ENCODE measurements at places on chromosomes 4 and X.
A peak's percentile ranks its signal among the peaks of the same experiment; 100 is the strongest.

DNA sequence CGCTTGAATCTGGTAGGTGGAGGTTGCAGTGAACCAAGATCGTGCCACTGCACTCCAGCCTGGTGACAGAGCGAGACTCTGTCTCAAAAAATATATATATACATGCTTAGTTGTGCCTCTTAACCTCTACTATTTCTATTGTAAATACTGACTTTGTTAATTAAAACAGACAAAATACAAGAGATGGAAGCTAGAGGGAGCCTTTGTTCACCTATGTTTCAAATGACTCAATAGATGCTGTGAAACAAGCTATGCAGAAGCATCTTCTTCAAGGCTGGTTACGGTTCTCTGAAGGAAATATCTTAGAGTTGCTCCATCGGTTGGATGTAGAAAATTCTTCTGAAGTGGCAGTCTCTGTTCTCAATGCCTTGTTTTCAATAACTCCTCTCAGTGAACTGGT lies 6.2 kb downstream of the NCAPG start:
- no peak for DNase-seq

GRCh38 chr4:15149839-15150592 lies 147.7 kb downstream of the CPEB2 start:
- no peak for DNase-seq

DNA sequence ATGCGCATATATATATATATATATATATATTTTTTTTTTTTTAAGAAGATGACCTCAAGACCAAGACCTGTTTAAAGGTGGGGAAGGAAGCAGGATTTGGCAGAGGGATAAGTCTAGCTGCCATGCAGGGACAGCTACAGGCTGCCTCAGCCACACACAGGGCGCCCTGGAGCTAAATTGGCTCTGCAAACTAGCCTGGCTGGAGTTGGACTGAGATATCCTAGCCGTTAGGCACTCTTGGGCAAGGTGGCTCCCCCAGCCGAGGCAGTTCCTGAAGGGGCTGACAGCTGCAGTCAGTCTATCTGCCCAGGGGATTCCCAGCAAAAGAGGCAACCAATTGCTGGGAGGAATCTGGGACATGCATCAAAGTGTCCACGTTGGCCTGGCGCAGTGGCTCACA lies 21.9 kb downstream of the TRIML1 start:
- no peak for DNase-seq

- DNase-seq = no peak
Observed at GRCh38 chrX:16934185-16934584, 12.3 kb upstream of the REPS2 start.

GRCh38 chr4:147340591-147341120 lies 140.2 kb upstream of the EDNRA start:
- DNase-seq = no peak

- no peak for DNase-seq
Observed at GRCh38 chr4:8747467-8748235, 124.0 kb downstream of the HMX1 start.

DNA sequence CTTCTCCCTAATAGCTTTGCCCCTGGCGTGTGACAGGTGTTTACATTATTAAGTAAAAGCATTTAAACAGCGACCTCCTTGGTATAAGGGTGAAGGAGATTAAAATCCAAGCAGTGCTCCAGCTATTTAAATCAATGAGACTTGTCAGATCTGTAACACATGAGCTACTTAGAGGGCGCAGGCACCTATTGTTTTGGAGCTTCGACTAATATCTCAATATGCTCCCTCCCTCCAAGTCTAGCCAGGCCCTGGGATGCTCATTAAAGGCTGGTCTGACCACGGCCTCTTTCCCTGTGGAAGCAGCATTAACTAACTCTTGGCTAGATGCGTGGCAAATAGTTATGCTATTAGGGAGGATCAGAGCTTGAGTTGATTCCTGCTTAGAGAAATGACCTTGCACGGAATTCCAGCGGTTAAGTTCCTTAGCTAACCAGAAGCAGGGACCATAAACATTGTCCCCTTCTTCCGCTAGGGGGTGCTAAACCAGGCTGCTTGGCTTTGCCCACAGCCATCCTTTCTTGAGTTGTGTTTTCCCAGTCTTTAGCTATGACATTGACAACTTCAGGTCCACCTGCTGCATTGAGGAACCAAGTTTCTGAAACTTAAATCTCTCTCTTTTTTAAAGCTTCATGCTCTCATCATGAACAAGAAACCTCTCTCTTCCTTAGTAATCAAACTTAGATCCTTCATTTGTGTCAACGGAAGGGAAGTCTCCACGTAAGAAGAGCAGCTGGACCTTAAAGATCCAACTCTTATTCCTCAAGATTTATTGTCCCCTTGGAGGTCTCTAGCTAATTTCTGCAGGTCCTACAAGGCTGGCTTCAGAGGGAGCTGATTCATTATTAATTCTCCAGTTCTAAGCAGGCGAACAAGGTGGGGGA lies 80.7 kb upstream of the IGFBP7 start:
- DNase-seq = no peak

DNA sequence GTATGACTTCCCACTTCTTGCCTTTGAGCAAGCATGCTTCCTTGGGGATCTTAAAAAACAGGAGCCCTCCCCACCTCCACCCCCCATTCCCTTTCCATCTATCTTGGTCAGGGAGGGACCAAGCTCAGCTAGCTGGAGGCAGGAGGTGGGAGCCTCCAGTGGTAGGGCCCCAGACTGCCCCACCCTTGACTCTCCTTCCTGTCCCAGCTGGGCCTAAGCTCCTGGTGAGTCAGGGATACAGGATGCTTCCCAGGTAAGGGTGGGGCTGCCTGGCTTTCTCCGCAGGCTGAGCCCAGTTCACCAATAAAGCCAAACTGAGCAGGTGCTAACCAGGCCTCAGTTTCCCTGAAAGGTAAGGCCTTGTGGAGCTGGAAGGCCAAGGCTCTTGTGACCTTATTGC lies 15.2 kb downstream of the EFNB1 start:
- DNase-seq = no peak

DNA sequence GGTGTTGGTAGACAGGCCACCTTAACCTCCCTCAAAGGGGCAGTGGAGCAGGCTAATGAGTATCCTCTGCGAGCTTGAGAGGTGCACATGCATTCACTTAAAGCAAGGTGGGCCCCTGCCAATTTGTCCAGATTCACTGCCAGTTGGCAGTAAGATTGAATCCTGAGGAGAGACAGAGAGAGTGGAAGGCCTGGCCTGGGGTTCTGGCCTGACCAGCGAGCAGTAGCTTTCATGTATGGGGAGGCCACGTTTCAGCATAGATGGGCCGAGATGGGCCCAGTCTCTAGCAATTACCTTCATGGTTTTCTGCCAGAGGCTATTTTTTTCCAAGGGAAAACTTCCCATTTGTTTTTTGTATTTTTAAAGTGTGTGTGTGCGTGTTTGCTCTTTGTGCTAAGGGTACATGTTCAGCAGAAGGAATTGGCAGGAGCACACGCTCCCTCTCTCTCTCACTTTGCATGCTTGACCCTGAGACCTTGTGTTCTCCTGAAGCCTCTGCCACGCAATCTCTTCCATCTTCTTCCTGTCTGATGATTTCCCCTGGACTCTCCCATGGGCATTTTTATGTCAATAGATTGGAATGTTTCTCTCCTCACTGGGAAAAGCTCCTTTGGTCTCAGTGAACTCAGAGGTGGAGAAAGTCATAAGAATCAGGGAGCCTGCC lies 215.8 kb upstream of the SFRP2 start:
- DNase-seq = no peak

DNA sequence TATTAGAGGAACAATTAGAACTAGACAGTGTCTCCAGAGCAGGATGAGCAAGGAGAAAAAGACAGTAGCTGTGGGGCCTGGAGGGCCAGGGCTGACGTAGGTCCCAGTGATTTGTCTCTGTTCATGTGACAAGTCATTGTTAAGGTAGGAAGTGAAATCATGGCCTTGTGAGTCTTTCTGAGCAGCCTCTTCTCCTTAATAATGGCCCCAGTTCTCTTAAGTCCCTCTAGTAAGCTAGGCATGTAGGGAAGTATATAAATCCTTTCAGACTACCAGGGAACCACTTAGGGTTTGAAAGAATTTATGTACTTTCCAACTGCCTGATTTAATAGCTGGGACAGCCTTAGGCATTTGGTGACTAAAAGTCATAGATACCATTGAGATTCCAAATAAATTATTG lies 133.0 kb downstream of the KLHL8 start:
- DNase-seq = no peak

GRCh38 chrX:9279234-9279544 lies 185.7 kb upstream of the TBL1X start:
- no peak for DNase-seq

GRCh38 chr4:29047341-29048041 lies 1672.7 kb upstream of the PCDH7 start:
- DNase-seq = no peak

DNA sequence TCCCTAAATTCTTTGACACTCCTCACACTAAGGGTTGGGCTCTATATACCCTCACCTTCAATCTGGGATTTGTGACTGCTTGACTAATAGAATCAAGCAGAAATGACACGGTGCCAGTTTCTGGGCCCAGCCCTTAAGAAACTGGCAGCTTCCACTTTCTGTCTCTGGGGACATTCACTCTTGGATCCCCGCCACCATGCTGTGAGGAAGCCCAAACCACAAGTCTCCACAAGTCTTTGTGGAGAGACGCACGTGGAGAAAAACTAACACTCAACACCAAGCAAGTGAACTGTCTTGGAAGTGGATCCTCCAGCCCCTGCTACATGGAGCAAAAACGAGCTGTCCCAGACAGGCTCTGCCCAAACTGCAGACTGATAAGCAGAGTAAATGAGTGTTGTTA lies 1.1 kb upstream of the EDNRA start:
- no peak for DNase-seq

DNA sequence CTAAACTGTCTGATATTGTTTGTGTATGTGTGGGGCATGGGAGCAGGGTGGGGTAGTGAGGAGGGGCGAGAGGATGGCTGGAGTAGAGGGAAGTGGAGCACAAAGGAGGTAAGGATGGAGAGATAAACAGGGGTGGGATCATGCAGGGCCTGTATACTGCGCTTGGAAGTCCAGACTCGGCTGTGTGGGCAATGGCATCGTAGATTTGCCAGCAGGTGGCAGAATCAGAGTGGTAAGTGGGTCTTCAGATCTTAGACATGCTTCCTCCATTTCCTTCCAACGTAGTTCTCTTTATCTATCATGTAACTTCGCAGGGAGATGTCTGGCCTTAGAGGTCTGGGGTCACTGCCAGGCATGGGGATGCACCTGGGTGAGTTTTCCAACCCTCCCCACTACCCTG lies 155.5 kb downstream of the PDGFRA start:
- DNase-seq = no peak

GRCh38 chr4:7581477-7581876 lies 146.7 kb upstream of the PSAPL1 start:
- DNase-seq = no peak

DNA sequence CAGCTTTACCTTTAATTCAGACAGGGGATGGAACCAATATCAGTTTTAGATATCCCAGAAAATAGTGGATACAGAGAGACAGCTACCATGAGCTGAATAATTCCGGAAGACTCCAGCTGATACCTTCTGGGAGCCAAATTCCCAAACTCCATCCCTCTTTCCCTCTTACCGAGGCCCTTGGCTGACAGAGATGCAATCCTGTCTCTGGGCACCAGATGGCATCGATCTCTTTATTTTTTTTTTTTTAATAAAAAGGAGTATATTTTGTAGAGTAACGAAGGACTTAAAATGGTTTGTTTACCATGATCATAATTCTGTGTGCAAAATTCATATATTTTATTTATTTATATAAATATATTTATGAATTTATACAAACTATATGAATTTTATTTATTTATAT lies 31.0 kb downstream of the RAB40A start:
- DNase-seq = no peak

GRCh38 chr4:150098214-150098613 lies 20.0 kb downstream of the DCLK2 start:
- DNase-seq = no peak

DNA sequence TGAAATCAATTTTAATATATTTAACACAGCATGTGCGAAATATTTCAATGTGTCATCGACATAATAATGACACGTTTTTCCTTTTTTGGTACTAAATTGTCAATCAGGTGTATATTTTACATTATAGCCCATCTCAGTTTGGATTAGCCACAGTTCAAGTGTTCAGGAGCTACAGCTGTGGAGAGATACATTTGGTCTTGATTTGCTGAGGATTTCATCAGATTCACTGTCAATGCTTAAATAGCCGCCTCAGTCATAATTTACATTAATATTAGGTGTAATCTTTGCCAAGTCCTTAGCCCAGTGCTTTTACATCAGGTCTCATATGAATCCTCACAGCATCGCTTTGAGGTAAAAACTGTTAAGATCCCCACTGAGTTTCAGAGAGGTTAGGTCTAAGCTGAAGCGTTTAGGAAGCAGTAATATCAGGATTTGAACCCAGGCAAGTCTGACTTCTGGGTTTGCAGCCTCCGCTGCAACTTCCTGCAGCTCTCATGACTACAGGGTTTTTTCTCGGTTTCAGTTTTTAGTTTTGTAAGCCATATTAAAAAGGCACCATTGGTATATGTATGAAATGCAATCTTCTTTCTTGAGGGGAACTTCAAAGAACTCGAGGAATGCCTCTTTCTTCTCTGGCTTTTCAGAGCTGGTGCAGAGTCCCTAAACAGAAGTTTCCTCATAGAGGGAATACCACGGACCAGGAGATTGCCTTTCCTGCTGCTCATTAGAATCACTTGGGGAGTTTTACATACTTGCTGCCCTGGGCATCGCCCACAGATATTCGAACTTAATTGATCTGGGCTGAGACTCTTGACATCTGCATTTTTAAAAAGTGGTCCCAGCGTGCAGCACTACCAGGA lies 6.4 kb downstream of the MTM1 start:
- DNase-seq = no peak

DNA sequence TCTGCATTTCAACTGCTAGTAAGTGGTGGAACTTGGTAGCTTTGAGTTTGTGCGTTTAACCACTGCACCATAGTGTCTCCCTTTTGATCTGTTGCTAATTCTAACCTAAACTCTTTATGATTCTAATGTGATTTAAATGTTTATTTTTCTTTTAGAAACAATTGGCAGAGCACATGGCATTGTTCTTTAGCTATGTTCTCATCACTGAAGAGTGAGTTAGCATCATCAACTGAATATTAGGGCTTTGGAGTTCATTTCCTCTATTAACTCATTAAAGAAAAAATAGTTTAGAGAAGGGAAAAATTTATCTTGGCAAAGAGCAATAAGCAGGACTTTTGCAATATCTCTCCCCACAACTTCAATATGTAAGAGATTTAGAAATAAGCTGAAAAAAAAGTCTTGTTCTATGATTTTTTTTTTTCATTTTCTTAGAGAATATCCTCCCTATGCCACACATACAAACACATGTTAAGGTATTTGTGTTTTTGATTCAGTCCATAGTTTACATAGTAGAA lies 25.7 kb downstream of the CPEB2 start:
- DNase-seq = no peak

- no peak for DNase-seq
Observed at GRCh38 chr4:87530229-87530628, 1.1 kb upstream of the SPARCL1 start.

GRCh38 chrX:68833855-68834331 lies 5.1 kb downstream of the EFNB1 start:
- peak; percentile 92 for DNase-seq

Data from vagina (tissue), 2 donors.